CD4-positive, alpha-beta T cell treated with Interleukin-21 for 1 hour (primary cell): ENCODE measurements at places on chromosomes 1 and 21.

DNA sequence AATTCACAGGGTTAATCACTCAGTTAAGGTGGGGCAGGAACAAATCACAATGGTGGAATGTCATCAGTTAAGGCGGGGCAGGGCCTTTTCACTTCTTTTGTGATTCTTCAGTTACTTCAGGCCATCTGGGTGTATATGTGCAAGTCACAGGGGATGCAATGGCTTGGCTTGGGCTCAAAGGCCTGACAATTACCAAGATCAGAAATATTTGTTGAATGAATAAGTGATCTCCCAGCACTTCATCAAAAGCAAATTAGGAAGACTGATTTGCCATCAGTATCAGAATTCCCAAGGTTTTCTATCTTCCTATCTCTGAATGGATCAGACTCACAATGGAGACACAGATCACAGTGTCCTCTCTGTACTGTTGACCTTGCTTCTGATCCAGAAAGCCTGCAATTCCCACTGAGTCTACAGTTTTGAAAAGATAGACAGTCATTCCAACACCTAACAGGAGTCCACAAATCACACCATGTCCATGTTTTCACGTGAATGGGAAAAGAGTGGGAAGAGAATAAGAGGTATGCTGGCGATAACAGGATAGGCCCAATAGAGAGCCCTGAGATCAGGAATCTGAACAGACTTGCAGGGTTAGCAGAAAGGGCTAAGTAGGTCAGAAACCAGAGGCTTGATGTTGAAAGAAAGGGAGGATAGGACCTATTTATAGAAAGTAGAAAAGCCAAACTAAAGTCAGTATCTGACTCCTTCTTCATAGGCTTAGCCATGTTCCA, 75.3 kb downstream of the KCNK1 start:
- DNase-seq = no peak

DNA sequence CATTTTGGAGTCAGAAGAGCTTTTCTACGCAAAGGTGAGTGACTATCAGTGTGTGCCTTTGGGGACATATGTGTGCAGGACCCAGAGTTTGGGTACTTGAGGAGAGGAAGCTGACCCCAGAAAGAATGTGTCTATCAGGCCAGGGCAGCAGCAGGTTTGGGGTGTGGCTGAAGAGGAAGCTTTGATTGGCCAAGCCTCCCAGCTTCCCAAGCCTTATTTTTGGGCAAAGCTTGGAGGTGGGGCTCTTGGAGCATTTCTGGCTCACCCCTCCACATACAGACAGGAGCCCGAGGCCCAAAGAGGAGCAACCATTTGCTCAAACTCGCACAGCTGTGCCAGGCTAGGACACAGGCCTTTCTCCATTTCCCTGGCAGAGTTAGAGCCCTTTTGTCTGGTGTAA, 4.7 kb downstream of the GPR3 start:
- no peak for DNase-seq

DNA sequence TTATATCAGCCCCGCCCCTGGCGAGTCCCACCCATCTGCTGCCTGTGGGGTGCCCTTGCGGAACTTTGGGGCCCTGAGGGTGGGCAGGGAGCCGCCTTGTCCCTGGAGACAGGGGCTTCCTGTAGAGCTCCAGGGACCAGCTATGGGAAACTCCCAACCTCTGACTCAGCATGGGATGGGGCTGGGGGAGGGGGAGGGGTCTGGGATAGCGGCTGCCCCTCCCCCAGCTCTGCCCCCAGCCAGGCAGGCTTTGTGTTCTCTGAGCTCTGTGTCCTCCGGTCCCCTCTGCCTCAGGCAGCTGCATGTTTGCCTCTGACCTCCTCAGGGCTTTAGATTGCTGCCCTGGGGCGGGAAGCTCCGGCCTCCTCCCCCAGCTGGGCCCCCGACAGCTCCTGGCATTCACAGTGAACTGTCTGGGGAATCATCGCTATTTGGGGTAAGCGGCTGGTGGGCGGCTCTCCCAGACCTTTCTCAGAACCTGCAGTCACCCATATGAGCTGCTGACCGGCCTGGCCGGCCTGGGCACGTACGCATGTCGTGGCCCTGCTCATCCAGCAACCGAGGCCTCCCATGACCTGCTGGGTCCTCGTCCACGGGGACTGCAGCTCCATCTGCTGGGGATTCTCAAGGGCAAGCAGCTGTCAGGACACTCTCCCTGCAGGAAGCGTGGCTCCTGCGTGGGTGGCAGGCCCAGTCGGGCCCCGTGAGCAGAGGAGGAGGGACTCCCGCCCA, 17.1 kb downstream of the ARHGEF16 start:
- DNase-seq = no peak

- DNase-seq = no peak
Measured at GRCh38 chr1:114289306-114289705, 135.6 kb upstream of the SYT6 start.

- DNase-seq = no peak
Measured at GRCh38 chr1:225744745-225745144, 32.9 kb upstream of the SRP9 start.

GRCh38 chr1:17078991-17079868, 25.4 kb upstream of the SDHB start:
- DNase-seq = no peak

GRCh38 chr1:108034396-108034795, 69.4 kb upstream of the VAV3 start:
- DNase-seq = no peak

DNA sequence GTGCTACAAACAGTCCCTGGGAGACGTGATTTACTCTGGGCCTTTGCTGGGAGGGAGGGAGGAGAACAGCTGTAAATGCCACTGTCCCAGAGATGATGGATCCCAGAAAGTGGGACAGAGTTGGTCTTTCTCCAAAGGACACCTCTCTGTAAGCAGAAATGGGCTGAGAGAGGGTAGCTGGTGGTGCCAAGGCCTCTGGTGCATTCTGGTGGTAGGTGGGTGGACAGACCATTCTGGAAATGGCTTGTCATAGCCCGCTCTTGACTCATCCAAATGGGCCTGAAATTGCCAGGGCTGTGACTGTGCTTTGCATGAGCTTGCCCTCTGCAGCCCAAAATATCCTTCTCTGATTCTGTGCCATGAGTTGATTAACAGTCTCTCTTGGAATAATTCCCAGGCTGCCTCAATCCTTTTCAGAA, 36.1 kb downstream of the CCDC185 start:
- DNase-seq = no peak

DNA sequence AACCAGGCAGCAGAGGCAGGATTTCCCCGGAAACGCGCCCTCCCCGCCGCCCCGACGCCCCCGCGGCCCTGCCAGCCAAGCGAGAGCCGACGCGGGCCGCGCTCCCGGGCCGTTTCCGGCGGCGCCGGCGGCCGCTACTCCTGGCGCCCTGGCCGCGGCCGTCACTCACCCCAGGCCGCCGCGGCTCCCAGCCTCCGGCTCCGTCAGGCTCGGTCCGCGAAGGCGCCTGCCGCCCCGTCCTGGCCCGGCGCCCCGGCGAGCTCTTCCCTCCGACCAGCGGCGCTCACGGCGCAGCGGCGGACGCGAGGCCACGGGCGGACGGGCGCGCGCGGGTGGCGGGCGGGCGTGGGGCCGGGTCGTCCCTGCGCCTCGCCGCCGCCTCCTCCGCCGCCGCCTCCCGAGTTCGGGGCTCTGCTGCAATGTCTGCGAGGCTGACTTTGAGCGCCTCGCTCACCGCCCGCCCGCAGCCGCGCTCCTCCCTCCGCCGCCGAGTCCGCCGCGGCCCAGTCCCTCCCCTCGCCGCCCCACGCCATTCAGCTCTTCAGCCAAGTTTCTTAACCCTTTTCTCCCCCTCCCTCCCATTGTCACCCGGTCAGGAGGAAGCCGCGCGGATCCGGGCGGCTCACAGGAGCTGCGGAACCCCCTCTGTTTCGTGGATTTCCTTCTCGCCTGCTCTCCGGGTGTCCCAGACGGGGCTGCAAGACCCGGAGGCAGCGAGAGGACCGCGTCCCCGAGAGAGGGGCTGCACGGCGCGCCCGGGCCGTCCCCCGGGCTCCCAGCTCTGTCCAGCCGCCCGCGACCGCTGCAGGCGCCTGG, at the start of gene NRIP1:
NRIP1 (minus strand) TSS at position 425 of the 816 bp plus-strand sequence. CDS start 96,808 bp downstream, outside the sequence.
- DNase-seq = peak; percentile 85

GRCh38 chr1:67166196-67166595, at the start of gene IL23R:
IL23R (plus strand) TSS chr1:67166454; CDS start chr1:67168121, 1,667 bp downstream.
- peak; percentile 52 for DNase-seq

DNA sequence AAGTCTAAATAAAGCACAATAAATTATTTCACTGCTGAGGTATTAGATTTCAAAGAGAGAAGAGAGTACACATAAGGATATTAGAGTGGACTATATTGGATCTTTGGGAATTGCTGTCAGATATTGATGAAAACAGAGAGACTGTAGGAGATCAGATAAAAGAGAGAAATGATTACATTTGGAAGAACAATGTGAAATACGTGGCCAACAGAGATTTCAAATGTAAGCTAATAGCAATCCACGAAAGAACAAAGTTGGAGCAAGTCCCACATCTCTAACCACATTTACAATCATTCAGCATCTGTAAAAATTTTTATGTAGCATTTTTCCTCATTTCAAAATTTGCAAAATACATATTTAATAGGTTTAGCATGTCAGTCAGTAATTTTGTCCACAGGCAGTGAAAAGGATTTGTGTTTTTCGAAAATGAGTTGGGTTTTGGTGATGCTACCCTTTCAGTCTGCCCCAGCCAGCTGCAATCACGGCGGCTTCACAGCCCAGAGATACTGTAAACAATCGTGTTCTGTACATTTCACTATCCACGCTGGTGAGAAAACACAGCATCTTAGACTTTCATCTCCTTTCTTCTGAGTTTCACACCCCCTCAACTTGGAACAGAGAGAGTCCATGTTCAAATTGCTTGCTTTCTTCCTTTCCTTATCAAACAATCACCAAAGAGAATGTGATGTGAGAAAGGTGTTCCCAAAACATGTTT, 209.1 kb upstream of the LYPLAL1 start:
- DNase-seq = no peak

DNA sequence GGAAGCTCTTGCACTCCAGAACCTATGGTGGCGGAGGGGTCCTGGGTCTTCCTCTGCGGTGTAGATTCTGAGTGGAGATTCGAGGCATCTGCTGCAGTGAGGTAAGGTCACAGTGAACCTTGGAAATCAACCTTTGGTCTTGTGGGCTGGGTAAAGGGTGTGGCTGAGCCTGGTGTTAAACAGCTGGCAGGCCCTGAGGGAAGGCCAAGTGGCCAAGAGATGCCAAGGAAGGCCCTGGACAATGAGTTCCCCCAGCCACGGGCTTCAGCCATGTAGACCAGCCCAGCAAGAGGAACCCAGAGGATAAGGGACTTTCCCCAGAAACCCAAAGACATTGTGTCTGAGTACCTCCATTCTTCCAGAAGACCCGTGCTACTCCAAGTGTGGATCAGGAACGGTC, 137.2 kb upstream of the ETS2 start:
- no peak for DNase-seq
